Neural crest cell (in vitro differentiated cells): ENCODE measurements at places on chromosomes 4 and X. TPM values are rescaled to one million over a fixed set of nuclear protein-coding genes. Genes with fewer than 3 reads are reported as not detected.

DNA sequence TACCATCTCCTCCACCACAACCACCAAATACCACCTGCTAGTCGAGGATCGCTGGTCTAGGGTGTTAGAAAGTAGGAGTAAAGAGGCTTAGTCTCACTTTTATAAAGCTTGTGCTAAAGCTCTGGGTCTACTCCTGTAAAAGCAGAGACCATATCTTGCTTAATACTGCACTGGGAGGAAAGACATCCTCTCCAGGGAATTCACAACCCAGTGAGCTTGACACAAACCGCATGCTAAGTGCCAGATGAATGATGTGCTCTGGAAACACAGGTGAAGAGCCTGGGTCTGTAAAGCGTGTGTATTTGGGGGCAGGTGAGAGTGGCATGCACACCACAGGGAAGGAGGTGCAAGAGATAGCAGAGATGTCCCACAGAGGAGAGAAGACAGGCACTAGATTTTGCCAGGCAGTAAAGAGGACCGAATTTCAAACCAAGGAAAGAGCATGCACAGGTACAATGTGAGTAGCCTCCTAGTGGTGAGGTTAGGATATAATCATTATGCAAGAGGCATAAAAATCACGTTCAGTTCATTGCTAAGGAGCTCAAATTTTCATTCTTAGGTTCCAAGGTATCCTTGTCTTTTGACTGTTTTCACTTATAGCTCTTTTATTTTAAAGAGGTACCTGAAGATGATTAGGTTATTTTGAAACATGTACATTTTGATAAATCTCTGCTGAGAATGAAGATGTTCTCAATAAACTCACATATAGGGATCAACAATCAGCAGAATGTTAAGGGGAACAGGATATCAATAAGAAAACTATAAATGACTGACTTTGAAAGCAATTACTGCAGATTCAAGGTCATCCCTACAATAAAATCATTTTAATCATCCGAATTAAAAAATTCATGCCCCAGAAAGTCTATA lies 20.7 kb downstream of the TAPT1 start:
- DNase-seq = no peak

GABRG1 gene
- total RNA-seq = not detected in 2 replicates

HSFX4 gene
- not detected in 2 replicates for total RNA-seq

- DNase-seq = no peak
These were observed 384.6 kb downstream of the PPP3CA start for GRCh38 chr4:100962698-100963097.

DNA sequence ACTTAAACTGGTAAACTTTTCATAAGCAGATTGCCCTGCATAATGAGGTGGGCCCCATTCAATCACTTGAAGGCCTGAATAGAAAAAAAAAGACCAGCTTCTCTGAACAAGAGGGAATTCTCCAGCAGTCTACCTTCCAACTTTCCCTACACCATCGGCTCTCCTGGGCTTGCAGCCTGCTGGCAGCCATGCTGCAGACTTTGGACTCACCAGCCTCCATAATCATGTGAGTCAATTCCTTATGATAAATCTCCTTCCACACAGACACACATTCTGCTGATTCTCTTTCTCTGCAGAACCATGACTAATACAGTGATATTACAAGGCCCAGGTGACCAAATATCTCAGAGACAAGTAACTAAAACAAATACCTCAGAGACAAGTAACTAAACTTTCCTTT lies 113.8 kb upstream of the WDR17 start:
- no peak for DNase-seq

DNA sequence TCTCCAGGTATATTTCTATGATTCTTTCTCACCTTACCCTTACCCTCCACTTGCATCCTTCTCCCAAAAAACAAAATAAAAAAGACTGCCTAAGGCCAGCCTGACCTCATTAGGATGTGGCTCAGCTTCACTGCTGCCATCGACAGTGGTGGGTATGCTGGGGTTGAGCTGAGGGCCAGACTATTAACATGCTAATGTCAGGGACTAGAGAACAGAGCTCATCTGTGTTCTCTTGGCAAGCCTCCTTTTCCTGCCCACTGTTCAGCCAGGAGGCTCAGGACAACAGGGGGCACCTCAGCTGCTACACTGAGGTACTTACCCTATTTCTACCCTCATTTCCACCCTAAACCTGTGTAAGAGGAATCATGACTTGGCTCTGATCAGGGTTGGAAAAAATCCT lies 59.3 kb downstream of the MSN start:
- DNase-seq = no peak

DNA sequence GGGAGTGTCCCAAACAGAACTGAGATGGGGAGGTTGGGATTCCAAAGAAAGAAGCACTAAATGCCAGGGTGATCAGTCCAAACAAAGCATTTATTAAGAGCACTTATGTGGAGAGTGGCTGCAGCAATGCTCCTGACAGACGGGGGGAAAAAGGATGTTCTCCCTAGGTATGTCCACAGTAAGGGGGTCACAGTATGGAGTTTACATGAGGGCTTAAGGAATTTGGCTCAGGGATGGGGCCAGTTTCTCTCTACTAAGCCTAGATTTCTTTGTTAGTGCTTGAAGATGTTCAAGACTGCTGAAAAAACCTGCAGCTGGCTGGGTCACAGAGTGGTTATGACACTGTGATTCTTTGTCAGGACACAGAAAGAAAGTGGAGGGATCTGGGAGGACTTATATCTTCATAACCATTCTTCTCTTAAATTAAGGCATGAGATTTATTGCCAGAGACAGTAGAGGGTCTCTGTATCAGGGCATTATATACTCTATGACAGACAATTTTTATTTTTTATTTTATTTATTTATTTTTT lies 1468.0 kb downstream of the C4orf33 start:
- DNase-seq = no peak

RNF128 gene
- total RNA-seq = not detected in 2 replicates

DNA sequence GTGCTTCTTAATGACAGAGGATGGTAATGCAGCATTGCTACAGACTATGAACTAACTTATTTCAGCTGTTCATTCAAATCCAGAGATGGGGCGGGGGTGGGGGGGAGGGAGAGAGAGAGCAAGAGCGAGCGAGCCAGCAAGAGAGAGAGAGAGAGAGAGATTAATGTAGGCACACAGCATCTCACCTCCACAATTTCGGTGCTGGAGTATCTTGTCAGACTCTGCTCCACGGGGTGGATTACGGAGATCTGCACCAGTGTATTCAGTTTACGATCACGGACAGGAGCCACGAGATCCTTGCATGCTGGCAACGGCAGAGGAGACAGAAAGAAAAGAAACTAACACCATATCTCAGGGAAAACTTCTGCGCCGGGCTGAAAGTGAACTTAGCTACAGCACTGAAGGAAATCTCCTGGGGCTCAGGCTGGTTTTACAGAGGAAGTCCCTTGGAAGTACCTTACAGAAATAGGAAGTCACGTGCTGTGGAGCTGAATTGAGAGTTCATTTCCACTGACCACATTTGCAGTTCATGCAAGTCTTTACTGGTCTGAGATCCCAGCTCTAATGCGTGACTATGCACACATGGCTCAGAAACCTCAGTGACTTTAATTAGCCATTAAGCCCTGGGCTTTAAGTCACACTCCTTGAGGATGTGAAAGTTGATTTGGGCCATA lies 440.9 kb downstream of the INPP4B start:
- peak; percentile 6 for DNase-seq

DNA sequence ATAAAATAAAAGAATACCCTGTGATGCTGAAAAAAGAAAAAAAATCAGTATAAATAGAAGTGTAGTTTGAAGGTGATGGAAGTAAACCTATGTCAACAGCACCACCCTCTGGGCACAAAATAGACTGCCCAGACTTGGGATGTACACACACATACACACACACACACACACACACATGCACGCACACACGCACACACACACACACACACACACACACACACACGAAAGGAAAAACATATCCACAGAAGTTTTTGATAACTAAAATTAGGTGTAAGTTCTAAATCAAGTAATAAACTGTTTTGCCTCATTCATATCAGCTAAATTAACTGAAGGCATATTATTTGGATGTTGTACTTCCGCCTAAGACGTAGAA lies 40.5 kb downstream of the ANXA5 start:
- peak; percentile 21 for DNase-seq

DNA sequence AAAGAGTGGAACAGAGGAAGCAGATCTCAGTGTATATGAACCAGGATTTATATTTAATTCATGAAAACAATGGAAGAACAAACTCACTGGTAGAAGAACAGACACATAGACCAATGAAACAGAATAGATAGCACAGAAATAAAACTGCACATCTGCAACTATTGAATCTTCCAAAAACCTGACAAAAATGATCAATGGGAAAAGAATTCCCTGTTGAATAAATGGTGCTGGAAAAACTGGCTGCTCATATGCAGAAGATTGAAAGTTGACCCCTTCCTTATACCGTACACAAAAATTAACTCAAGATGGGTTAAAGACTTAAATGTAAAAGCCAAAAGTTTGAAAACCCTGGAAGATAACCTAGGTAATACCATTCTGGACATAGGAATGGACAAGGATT lies 391.0 kb downstream of the MAGEB5 start:
- DNase-seq = no peak

DNA sequence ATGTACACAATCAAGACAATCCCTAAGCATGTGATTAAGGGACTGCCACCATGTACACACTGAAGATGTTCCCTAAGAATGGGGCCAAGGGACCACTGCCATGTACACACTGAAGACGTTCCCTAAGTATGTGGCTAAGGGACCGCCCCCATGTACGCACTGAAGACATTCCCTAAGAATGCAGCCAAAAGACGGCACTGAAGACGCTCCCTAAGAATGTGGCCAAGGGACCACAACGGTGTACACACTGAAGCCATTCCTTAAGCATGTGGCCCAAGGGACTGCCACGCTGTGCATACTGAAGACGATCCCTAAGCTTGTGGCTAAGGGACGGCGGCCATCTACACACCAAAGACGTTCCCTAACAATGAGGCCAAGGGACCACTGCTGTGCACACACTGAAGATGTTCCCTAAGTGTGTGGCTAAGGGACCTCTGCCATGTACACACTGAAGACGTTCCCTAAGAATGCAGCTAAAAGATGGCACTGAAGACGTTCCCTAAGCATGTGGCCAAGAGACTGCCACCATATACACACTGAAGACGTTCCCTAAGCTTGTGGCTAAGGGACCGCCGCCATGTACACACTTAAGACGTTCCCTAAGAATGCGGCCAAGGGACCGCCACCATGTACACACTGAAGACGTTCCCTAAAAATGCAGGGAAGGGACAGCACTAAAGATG lies 26.4 kb downstream of the DHRSX start:
- DNase-seq = no peak

VCX2 gene
- not detected in 2 replicates for total RNA-seq

GRCh38 chrX:119984652-119985051 lies 41.1 kb upstream of the NKAP start:
- no peak for DNase-seq

DNA sequence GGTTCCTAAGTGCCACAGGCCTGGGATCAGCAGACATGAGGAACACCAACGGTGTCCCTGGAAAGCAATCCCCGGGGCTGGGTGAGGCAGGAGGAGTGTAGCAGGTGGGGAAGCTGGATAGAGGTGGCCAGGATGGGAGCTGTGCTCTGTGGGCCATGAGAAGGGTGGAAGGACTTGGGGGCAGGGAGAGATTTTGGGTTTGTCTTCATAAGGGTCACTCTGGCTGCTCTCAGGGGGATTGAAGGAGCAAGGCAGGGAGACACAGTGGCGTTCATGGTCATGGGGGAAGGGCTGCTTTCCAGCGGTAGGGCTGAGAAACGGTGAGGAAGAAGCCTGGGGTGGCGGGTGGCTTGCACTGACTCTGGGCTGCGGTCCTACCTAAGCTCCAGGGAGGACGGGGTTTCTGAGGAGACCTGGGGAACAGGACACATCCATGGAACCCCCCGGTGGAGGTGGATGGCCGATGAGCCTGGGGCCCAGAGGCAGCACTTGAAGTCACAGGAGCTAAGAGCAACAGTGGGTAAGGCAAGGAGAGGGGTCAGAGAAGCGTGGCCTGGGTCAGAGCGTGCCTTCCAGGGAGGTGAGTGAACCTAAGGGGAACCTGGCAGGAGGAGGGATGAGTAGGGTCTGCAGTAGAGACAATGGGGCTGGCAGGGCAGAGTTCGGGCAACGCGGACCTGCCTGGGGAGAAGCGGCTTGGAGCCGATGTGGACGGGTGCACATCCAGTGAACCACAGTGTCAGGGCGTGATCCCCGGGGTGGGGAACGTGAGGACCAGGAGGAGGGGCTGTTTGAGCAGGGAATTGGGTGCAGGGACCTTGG lies 12.4 kb upstream of the CTBP1 start:
- no peak for DNase-seq

GRCh38 chrX:136121788-136122187 lies 25.5 kb upstream of the FHL1 start:
- no peak for DNase-seq

SAGE1 gene
- not detected in 2 replicates for total RNA-seq

CFAP299 gene
- not detected in 2 replicates for total RNA-seq

GRCh38 chr4:78774417-78774816 lies 1.7 kb upstream of the BMP2K start:
- no peak for DNase-seq

DNA sequence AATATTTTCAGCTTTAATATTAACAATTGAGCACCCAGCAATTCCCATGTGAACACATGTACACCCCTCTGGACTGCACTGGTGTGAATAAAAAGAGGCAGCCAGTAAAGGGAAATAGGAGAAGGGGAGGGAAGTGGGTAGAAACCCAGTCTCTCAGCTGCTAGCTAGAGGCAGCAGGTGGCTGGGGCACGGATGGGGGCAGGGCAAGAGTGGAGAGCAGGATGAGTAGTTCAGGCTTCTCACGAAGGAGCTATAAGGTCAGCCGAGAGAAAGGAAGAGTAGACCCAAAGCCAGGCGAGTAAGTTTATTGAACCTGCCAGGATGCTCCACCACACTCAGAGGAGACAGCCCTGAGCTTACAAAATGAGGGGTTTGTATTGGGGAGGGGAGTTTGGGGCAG lies 184.8 kb upstream of the MTMR8 start:
- DNase-seq = no peak

GRCh38 chrX:121030083-121030482 lies 17.3 kb upstream of the GLUD2 start:
- DNase-seq = no peak

- no peak for DNase-seq
These were observed 2.1 kb downstream of the MPC1L start for GRCh38 chrX:40625294-40625693.

DNA sequence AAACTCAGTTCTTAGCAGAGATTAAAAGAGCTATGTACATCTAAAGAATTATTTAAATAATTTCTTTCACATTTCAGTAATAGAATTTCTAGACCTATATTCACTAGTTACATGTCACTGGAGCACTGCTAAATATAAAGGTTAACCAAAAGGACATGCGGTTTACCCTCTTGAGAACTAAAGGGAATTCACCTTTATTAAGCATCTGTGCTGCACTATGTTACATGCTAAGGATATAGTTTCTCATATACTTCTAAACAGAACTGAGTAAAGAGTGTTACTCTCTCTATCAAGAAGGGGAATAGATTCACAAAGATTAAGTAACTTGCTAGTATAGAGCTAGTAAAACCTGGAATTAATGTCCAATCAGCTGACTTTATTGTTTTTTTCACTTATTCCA lies 7.6 kb downstream of the SPIN3 start:
- no peak for DNase-seq

CD38 gene
- total RNA-seq = 0.05 and 0.11 TPM in 2 replicates

GYPE gene
- not detected in 2 replicates for total RNA-seq
